ENCODE measurements at places on chromosomes 16 and 17.
A peak's percentile ranks its signal among the peaks of the same experiment; 100 is the strongest.

GRCh38 chr16:51125992-51126391 is 25.1 kb downstream of the SALL1 start:
- H3K27ac ChIP-seq, result no peak overlapping the region
- no peak overlapping the region for H3K4me3 ChIP-seq
- no peaks in the 10 kb centered on the region for H3K36me3 ChIP-seq
- H3K27me3 ChIP-seq, result peaks cover 4% of the 10 kb centered on the region

DNA sequence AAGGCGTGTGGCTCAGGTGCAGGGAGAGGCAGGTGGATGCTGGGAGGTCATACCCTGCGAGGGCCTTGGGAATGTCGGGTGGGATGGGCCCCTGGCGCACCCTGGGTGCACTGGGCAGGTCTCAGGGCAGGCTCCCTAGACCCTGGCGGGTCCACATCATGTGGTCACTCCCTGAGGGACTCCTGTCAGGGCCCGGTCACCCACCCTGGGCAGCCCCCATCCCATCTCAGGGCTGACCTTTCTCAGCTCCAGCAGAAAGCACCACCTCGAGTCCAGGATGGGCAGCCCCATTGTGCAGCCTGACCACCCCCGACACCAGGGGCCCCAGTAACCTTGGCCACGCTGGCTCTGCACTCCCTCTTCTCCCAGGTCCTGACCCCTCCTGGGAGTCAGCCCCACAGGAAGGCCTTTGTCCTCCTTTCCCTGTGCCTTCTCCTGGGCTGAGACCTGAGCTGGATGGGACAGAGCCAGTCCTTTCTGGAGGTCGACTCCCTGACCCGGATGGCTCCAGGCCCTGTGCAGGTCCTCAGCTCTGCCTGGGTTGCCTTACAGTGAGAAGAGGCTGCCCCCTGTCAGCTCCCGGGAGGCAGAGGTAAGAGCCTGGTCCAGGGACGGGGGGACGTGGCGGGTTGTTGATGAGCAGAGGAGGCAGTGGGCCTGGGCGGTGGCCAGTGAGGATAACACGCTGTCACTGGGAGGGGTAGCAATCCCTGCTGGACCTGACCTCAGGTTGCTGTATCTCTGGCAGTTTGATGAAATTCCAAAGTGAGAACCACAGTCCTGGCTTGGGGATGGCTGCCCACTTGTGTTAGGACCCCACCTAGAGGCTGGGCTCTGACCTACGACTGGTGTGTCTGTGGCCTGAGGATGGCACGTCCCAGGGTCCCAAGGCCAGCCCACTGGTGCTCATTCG is 77.9 kb downstream of the GOSR1 start:
- no peaks in the 10 kb centered on the region for H3K27me3 ChIP-seq
- H3K4me1 ChIP-seq, result peaks cover 18% of the 10 kb centered on the region
- H3K36me3 ChIP-seq, result no peaks in the 10 kb centered on the region
- no peak overlapping the region for H3K4me3 ChIP-seq
- DNase-seq, result no peak
- no peak overlapping the region for H3K27ac ChIP-seq

- H3K4me1 ChIP-seq, result no peaks in the 10 kb centered on the region
- H3K27me3 ChIP-seq, result peaks cover 10% of the 10 kb centered on the region
- no peak overlapping the region for H3K4me3 ChIP-seq
- no peak for DNase-seq
- no peak overlapping the region for H3K27ac ChIP-seq
Measured at GRCh38 chr17:27283060-27283459, 10.9 kb upstream of the WSB1 start.

GRCh38 chr17:72452286-72453173 is 331.7 kb downstream of the SOX9 start:
- no peak overlapping the region for H3K4me3 ChIP-seq
- no peaks in the 10 kb centered on the region for H3K36me3 ChIP-seq
- H3K27me3 ChIP-seq, result no peaks in the 10 kb centered on the region
- H3K4me1 ChIP-seq, result no peaks in the 10 kb centered on the region
- H3K27ac ChIP-seq, result no peak overlapping the region
- DNase-seq, result no peak

DNA sequence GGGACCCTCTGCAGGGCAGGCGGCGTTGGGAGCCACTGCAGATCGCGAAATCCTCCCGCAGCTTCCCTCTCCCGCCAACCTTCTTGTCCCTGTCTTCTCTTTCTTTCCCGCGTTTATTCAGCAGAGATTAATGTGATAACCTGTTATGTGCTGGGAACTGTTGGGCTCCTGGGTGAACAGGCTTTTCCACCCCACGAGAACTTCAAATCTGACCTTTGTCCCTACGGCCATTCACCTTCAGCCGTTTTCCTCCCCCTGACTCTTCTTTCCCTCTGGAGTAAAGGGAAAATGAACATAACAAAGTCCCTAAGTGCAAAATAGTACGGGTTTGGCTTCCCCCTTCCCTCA is 15.2 kb upstream of the KPNA2 start:
- peak overlapping the region; percentile 87 for H3K4me3 ChIP-seq
- H3K4me1 ChIP-seq, result peaks cover 21% of the 10 kb centered on the region
- no peak for DNase-seq
- H3K36me3 ChIP-seq, result no peaks in the 10 kb centered on the region
- H3K27me3 ChIP-seq, result peaks cover 13% of the 10 kb centered on the region

DNA sequence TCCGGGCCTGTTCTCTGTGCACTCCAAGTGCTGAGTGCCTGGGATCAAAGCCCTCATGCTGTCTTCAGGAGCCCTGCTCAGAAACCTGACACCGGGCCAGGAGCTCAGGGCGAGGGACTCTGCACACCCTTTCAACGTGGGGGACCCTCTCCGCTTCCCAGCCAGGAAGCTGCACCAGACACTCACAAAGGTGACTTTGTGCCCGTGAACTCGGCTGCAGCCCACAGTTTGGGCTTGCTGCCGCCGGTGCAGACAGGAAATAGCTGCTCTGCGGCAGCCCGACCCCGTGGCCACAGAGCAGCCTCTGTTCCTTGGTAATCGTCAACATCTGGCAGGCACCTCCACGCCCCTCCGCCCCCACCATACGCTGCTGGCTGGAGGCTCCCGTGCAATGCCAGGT is 93.4 kb upstream of the METRNL start:
- peaks cover 37% of the 10 kb centered on the region for H3K4me1 ChIP-seq
- H3K4me3 ChIP-seq, result peak overlapping the region; percentile 70
- H3K27ac ChIP-seq, result no peak overlapping the region
- no peaks in the 10 kb centered on the region for H3K27me3 ChIP-seq

DNA sequence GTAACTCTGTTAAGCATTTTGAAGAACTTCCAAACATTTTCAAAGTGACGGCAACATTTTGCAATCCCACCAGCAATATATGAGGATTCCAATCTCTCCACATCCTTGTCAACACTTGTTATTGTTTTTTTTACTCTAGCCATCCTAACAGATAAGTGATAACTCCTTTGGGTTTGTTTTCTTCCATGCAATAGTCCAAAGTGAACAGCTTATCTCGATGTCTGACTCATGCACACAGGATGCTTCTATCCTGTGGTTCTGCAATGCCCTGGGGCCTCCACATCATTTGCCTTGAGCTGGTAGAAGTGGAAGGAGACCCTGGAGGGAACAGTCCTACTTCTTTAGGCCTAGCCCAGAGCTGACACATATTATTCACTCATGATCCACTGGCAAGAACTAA is 13.0 kb downstream of the TLE7 start:
- H3K36me3 ChIP-seq, result no peaks in the 10 kb centered on the region
- H3K4me1 ChIP-seq, result no peaks in the 10 kb centered on the region
- no peak overlapping the region for H3K4me3 ChIP-seq
- DNase-seq, result no peak

DNA sequence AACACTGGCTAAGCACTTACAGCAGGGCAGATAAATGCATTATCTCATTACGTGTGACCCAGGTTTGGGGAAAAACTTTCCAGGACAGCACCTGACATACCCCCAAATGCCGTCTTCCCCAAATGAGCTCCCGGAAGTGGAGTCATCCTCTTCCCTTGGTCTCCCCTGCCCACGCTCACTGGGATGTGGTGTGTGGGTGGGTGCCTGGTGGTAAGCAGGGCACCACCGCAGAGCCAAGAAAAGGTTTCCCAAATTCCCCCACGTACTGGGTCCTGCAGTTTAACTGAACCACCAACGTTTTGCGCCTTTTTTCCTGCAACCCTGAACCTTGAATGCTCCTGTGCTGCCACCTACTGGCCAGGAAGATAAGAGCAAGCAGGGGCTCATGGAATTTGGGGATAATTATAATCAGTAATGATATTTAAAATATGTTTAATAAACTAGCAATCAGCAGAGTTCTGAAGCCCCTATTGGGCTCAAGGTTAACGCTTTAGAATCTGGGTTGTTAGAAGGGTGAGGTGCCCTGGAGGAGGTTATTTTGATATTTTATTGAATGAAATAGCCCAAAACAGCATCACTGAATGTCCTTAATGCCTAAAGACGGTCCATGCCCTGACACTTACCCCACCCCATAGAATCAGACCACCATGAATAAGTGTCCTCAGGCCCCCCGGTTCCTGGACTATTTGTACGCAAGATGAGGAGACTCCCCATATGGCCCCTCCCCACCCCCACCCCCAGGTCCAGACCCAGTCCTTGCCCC is 8.0 kb downstream of the SPPL2C start:
- H3K4me1 ChIP-seq, result peaks cover 4% of the 10 kb centered on the region
- H3K27ac ChIP-seq, result no peak overlapping the region
- H3K36me3 ChIP-seq, result no peaks in the 10 kb centered on the region
- H3K4me3 ChIP-seq, result no peak overlapping the region

DNA sequence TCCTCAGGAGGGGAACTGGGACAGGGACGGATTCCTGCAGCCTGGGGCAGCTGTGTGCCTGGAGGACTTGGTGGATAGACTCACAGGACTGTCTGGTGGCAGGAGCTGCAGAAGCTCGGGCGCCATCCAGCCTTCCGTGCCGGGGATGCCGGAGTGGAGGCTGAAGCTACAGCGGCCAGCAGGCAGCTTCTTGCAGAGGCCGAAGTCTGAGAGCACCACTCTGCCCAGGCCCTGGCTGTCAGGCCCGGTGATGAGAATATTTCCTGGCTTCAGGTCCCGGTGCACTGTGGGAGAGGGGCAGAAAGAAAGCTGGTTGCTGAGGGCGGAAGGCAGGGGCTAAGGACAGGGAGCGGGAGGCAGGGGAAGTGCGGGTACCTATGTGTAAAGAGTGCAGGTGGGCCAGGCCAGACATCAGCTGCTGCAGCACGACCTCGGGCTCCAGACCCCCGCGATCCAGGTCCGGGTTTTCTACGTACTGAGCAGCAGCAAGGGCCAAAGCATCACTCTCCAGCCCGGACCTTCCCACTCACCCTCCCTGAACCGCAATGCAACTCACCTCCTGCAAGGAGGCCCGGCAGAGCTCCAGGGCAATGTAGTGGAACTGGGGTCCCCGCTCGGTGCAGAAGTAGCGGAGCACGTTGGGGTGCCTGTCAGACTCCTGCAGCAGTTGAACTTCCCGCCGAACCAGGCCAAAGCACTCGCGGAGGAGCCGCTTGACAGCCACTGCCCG is 16.1 kb downstream of the PLK1 start:
- no peaks in the 10 kb centered on the region for H3K4me1 ChIP-seq
- peak overlapping the region; percentile 24 for H3K4me3 ChIP-seq
- H3K36me3 ChIP-seq, result peaks cover 8% of the 10 kb centered on the region
- no peak for DNase-seq

GRCh38 chr17:70405492-70406220 is 236.3 kb downstream of the KCNJ2 start:
- no peak overlapping the region for H3K27ac ChIP-seq
- no peaks in the 10 kb centered on the region for H3K36me3 ChIP-seq
- no peaks in the 10 kb centered on the region for H3K4me1 ChIP-seq

DNA sequence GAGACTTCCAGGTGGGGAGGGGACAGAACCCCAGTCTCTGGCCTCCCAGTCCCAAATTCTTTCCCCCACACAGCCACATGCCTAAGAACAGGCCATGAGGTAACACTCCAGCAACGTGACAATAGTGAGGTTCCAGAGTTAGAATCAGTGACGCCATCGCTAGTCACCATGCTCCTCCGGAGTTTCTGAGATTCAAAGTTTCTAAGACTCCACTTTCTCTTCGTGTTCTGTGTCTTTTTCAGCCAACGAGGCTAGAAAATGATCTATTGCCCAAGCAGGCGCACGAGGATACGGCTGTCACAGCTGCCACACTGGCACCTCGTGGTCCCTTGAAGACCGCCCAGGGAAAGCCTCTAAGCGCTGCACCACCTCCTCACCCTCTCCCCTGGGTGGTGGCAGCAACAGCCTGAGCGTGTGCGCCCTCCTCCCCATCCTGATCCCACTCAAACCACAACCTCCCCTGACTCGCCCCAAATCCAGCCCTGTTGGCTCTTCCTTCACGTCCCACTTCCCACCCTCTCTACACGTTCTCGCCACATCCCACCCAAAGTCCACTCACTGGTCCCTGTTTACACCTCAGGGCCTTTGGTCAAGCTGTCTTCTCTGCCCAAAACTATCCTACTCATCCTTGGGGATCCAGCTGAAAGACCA is 1.0 kb downstream of the MCRIP1 start:
- peak overlapping the region; percentile 92 for H3K27ac ChIP-seq
- no peaks in the 10 kb centered on the region for H3K27me3 ChIP-seq
- peak; percentile 21 for DNase-seq
- peaks cover 16% of the 10 kb centered on the region for H3K4me1 ChIP-seq

- no peak overlapping the region for H3K4me3 ChIP-seq
- H3K36me3 ChIP-seq, result peaks cover 12% of the 10 kb centered on the region
- H3K27me3 ChIP-seq, result no peaks in the 10 kb centered on the region
- no peak overlapping the region for H3K27ac ChIP-seq
- no peak for DNase-seq
Measured at GRCh38 chr17:60224064-60224463, 74.3 kb downstream of the CA4 start.

DNA sequence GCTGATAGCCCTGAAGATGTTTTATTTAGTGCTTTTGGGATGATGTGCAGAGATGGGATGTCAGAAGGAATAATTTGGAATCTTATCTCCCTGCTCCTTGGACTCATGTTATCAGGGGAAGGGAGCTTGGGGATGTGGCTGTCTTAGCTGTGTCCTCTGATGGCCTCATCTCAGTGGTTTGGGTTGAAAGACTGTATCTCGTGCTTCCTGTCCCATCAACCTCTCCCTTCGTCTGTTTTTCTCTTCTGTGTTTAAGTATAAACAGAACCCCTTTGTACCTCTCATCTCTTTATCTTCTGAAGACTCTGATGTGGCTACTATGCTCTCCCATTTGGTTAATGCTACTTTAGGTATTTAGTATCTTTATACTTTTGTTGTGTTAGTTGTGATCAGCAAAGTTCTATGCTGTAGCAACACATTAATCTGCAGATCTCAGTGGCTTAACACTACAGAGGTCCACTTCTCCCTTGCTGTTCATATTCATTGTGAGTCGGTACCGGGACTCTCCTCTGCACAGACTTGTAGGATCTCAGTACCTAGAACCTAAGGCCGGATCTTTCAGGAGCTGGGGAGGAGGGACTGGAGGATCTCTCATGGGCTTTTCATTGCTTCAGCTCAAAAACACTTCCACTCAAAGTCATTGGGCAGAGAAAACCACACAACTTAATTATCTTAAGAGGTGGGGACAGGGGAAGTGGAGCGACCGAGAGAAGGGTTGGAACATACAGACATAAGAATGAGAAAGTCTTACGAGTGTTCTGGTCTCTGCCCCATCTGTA is 28.8 kb downstream of the PRKCA start:
- DNase-seq, result peak; percentile 17
- peak overlapping the region; percentile 70 for H3K4me3 ChIP-seq
- H3K27me3 ChIP-seq, result no peaks in the 10 kb centered on the region
- H3K4me1 ChIP-seq, result peaks cover 68% of the 10 kb centered on the region
- peak overlapping the region; percentile 91 for H3K27ac ChIP-seq
- H3K36me3 ChIP-seq, result peaks cover 36% of the 10 kb centered on the region
